ENCODE measurements at places on chromosomes 1 and 21. TPM values are rescaled to one million over a fixed set of nuclear protein-coding genes. Genes with fewer than 3 reads are reported as not detected.

DNA sequence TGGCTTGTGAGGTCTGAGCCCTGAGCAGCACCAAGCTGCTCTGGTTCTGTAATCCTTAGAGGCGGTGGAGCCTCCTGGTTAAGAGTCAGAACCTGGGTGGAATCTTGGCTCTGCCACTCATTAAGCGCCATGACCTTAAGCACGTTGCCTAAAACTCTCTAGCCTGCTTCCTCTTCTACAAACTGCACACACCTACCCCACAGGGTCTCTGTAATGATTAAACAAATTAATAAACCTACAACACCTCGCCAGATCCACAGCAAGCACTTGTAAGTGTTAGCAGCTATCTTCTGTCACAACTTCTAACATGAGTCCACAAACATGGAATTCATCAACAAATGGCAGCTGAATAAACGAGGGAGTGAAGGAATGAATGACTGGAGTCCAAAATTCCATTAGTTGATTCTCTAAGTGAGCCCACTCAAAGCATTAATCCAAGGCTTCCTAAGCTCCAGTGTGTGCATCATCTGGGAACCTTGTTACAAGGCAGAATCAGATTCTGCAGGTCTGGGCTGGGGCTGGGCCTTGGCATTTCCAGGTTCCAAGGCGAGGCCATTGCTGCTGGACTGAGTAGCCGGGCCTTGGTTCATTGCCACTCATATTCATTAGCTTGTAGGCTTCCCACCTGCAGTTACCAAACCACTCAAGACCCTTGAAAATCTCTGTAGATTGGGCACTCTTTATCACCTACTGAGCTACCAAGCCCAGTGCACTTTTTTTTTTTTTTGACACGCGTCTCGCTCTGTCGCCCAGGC lies 168.6 kb downstream of the HIVEP3 start:
- no peak for DNase-seq

- DNase-seq, result no peak
These were observed 59.8 kb downstream of the CAPN2 start for GRCh38 chr1:223771814-223772770.

GRCh38 chr1:54571326-54571725 lies 23.3 kb downstream of the ACOT11 start:
- DNase-seq, result no peak

GRCh38 chr1:171717062-171717718 lies 24.7 kb downstream of the VAMP4 start:
- DNase-seq, result no peak

GRCh38 chr1:66475940-66476339 lies 58.0 kb upstream of the SGIP1 start:
- DNase-seq, result no peak

DNA sequence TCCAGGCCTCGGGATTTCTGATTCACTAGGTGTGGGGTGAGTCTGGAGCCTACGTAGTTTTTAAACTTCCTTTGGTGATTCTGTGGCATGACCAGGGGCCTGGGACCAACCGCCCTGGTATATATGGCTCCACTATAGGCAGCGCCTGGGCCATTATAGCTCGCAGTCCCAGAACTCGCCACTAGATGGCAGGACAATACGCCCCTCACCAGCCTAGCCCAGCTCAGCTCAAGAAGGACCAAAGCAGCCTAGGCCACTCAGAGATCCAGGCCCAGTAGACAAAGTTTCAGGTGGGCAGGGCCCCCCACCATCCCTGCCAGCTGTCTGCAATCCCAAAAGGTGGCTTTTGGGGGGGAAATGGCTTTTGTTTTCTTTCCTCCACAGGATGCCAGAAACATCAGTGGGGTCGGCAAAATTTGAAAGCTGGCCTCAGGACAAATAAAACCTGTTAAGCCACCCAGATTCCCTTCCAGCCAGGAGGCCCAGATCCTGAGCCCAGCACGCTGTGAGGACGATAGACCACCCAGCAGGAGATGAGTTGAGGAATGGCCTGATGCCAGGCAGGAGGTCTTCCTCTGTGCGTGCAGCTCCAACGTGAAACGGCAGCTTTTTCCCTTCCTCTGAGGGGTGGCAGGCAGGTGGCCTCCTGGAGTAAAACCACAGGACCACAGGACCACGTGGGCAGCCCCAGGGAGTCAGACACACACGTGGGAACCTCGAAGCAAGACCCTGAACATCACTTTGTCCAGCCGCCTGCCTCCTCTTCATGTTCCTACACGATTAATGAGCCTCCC lies 24.8 kb upstream of the TMEM51 start:
- DNase-seq, result no peak

GRCh38 chr1:110164725-110165350 lies 14.5 kb downstream of the SLC6A17 start:
- DNase-seq, result no peak

DNA sequence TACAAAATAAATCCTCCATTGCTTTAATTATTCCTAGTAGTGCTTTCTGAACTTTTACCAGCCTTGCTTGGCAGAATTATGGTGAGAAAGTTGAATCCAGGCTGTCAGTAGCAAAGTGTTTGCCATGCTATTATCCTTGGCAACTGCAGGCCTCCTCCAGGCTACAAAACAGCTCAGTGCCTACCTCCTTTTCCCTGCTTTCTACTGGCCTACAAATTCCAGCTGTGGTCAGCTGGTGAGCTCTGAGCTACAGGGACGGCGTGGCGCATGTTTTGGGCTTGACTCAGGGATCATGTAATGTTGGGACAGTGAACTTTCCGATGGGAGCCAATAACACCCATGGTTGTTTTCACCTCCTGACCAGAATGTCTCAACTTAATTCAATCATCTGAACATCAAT lies 456.1 kb upstream of the ADAMTS5 start:
- DNase-seq, result no peak

GRCh38 chr1:11930571-11931445 lies 3.7 kb upstream of the PLOD1 start:
- no peak for DNase-seq

DNA sequence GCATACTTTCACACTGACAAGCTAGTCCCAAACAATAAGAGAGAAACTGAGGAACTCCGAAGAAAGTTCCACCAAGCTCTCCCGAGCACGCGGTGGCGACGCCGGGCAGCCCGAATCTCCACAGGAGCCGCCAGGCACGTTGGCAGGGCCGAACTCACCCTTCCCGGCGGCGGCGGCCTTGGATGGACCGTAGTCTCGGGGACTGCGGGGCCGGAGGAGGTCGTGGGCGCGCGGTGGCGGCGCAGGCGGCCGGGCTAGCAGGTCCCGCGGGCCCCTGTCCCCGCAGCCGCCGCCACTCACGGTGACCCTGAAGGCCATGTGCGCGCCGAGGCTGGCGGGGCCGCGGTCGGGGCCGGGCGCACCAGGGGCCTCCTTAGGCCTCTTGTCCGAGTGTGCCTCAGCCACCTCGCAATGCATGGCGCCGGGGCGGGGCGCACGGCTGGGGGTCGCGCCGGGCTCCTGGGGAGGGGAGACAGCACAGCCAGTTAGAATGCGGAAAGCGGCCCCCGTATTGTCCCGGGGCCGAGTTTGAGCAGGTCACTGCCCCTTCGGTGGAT lies 1.2 kb downstream of the GLIS1 start:
- no peak for DNase-seq

PSRC1 gene
- total RNA-seq, result 5.4 TPM

SPRR1A gene
- total RNA-seq, result 109 TPM

MTARC2 gene
- 14.7 TPM for total RNA-seq

CADM3 gene
- total RNA-seq, result 23.8 TPM

SLC1A7 gene
- not detected for total RNA-seq

SH3BGR gene
- 1.2 TPM for total RNA-seq

Data from vagina (tissue), 2 donors.